ENCODE measurements at places on chromosomes 5 and 9. TPM values are rescaled to one million over a fixed set of nuclear protein-coding genes. Genes with fewer than 3 reads are reported as not detected.

- DNase-seq, result no peak
Measured at GRCh38 chr9:133768859-133769510, 30.8 kb upstream of the SARDH start.

DNA sequence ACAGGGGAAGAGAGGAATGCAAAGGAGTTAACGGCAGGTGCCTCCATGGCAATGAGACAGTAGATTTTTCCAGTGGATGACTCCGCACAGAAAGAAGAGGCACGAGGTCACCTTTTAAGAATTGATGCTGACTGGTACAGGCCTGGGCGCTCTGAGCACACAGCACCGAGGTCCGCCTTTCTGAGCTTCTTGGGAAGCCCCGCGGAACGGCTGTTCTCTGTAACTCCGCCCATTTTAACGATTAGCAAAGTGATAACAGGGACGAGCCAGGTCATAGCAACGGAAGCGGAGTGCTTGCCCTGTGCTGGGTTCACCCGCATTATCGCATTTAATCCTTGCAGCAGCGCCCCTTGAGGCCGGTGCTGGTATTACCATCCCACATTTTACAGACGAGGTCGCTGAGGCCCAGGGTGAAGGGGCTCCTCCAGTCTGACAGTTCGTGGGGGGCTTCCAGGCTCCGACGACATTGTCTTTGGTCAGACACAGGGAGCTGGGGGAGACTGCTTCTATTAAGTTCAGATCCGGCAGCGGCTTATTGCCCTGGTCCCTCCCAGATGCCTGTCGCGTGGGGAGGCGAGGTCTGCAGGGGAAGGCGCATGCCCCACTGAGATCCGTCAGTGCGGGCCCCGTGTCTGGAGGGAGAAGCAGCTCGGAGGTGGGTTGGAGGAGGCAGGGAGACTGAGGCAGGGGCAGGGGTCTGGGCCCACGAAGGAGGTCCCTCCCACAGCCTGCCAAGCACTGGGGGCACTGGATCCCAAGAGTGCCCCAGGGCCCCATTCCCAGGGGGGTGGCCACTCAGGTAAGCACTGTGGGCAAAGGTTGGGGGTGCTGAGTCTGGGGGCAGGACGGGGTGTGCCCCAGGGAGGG, 22.3 kb upstream of the HMCN2 start:
- no peak for DNase-seq

CCDC171 gene
- total RNA-seq, result 9.2 TPM

DNA sequence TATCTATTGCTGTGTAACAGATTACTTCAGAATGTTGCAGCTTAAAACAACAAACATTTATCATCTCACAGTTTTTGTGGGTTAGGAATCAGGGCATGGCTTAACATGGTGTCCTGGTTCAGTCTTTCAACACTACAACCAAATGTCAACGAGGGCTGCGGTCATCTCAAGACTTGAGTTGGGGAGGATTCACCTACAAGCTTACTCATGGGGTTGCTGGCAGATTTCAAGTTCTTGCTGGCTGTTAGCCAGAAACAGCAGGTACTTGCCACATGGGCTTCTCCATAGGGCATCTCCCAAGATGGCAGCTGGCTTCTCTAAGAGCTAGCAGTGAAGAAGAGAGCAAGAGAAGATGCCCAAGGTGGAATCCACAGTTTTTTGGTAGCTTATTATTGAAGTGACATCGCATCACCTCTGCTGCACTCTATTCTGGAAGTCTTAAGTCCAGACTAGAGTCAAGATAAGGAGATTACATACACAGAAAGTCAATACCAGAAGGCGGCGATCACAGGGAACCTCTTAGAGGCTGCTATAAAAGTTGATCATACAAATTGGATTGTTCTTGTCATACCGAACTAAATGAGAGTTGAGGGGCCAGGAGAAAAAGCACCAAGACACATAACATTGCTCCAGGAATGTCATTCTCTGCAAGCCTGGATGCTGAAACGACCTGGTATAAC, 42.2 kb downstream of the C9orf153 start:
- DNase-seq, result no peak

DNA sequence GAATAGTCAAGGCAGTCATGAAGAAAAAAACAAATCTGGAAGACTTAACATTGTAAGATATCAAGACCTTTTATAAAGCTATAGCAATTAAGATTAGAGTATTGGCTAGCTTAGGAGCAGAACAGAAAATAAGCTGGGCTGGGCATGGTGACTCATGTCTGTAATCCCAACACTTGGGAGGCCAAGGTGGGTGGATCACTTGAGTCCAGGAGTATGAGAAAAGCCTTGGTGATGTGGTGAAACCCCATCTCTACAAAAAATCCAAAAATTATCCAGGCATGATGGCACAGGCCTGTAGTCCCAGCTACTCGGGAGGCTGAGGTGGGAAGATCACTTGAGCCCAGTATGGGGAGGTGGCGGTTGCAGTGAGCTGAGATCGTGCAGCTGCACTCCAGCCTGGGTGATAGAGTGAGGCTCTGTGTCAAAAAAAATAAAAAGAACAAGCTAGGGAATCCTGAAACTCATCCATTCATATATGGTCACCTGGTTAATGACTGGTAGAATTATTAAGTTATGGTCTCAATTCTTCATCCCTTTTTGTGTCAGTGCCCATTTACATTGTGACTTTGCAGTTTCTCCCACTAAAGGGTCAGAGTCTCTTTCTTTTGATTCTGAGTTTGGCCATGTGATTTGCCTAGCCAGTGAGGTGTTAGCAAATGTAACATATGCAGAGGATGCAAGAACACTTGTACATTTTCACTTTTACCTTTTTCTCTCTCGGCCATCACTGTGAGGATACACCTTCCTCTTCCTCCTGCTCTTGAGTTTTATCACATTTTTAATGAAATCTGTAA, 144.6 kb upstream of the SGCD start:
- DNase-seq, result no peak

- no peak for DNase-seq
Measured at GRCh38 chr5:53006911-53007890, 18.0 kb downstream of the ITGA2 start.

- no peak for DNase-seq
Measured at GRCh38 chr5:154300207-154300883, 109.8 kb downstream of the GALNT10 start.

DNA sequence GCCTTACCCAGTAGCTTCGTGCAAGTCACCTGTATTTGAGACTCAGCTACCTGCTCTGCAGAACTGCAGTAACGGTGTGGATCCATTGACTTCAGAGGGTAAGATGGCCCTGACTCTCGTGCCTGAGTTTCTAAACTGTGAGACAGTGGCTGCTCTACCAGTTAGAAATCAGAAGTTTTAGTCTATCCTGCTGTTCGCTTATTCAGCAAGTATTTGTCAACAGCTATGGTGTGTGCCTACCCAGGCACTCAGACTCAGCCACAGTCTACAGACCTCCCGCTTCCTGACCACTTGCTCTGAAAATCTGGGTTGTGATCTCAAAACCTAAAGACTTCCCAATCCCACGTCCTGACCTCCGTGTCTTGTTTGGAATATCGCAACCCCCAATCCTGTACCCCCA, 13.5 kb downstream of the AQP3 start:
- DNase-seq, result no peak

PROB1 gene
- total RNA-seq, result 1.7 TPM

PIGO gene
- 10.0 TPM for total RNA-seq

DNA sequence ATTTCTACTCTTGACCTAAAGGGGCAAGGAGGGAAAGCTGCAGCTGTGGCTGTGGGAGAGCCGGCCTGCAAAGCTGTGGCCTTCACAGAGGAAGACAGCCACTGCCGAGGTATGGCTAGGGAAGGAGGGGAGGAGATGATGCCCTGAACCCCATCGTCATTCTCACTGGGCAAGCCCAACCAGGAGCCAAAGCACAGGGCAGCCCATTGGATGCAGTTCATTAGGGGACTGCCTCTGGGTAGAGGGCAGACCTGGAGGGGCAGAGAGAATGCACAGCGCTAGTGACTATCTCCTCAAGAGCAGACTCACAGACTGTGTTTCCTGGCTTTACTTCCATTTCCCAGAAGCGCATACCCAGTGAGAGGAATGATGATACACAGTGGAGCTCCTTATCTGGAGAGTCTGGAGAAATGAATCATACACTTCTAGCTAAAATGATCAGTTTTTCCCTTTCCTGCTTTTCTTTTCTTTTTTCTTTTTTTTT, 47.2 kb upstream of the TTC23L start:
- no peak for DNase-seq

- DNase-seq, result no peak
Measured at GRCh38 chr9:113919382-113919781, 43.3 kb downstream of the ZNF618 start.

FAT2 gene
- 26.5 TPM for total RNA-seq

DNA sequence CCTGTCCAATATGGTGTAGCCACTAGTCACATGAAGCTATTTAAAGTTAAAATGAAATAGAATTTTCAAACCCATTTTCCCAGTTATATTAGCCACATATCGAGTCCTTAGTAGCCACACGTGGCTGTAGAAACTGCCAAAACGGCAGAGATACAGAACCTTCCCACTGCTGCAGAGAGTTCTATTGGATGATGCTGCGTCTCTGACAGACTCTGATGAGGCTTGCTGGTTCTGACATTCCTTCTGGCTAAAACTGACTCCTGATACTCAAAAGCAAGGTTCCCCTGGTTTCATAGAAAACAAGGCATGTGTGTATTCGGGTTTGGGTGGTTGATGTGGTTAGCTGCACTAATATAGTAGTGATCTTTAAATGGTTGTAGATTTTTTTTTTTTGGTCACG, 91.5 kb downstream of the TLE4 start:
- DNase-seq, result no peak

CAMK4 gene
- 6.0 TPM for total RNA-seq

ADGRV1 gene
- total RNA-seq, result 11.2 TPM

- DNase-seq, result no peak
Measured at GRCh38 chr9:14300040-14300439, 13.9 kb downstream of the NFIB start.

GRCh38 chr5:172074896-172075295, 68.5 kb upstream of the FBXW11 start:
- DNase-seq, result no peak

DNA sequence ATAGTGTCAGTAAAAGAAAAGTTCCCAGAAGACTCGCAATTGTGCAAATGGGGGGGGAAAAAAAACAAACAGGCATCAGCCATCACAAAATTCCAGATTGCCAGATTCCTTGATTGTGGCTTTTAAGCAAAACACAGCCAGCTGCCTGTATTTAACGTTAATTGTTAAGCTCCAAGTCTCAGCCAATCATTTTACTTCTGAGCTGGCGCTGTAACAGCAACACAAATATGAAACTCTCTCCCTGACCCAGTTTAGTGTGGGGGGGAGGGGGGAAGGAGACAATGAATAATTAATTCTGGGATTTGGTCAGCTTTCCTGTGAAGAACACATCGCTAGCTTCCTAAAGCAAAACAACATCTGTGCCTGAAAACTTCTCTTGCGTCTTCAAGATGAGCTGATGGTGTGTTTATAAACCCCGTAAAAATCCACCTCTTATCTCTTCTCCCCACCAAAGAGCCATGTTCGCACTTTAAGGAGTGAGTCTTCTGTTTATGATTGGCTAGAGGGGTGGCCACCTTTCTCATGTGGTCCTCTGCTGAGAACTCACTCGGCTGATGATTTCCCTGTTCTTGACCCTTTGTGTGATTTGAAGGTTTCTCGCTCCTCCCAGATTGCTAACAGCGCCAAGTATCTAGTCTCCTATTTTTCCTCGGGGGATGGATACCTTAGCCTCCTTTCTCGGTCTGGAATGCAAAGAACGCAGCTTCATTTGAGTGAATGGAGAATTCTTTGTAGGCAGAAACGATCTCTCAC, 160.2 kb upstream of the DAPK1 start:
- DNase-seq, result peak; percentile 34

DNA sequence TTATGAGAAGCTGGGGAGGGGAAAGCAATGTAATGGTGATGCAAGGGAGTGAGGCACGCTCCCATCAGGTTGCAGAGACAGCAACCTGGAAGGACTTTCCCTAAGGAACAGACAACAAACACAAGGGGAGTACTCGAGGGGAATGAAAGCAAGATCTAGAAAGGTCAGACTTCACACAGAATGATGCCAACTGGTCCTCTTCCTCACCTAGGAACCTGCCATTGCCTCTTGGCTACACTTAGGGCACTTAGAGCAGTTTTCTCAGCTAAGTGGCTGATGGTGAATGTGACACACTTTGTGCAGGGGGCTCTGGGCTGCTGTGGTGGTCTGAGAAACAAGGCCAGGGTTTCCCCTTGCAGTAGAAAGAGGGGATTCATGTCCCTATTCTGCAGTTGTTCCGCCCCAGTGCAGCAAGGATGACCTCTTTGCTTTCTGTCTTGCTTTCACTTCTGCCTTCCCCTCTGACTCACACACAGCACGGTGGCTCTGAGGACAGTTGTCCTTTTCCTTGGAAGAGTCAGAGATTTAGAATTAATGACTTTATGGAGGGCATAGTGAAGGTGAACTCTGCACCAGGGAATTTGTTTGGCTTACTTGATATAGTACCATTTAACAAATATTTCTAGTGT, 394.0 kb upstream of the KLF4 start:
- no peak for DNase-seq

DNA sequence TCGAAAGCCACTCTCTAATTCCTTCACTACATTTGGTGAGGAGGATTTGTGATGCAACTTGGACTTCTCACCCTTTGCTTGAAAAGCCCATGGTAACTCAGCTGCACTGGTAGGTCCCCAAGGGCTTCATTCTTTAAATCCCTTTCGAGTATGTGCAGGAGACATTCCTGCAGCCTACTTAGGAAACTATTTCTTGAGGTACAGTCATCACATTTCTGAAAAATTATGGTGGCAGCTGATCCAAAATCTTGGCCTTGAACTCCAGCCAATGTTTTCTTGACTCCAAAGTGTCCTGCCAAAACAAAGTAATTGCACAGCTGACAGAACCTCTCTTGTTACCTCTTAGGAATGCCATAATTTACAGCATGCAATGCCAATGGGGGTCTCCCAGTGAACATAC, 99.7 kb downstream of the NPR3 start:
- DNase-seq, result no peak

DNA sequence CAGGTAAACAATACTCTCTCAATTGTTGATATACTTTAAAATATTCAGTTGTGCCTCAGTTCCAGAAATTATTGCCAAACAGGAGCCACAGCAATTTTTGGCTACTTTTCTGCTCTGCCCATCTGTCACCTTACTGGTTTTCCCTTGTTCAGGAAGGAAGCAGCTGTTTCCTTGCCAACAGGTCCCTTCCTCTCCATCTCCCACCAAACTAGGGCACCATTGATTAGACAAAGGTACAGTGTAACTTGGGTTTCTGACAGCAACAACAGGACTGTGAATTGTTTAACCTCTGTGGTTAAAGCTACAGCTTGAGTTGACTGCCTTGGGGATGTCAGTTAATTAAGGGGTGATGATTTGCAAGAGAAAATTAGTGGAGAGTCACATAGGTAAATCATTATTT, 76.9 kb downstream of the PIP5K1B start:
- no peak for DNase-seq

All from skin of body (tissue), 3 donors.